Peyer's patch (tissue), 4 donors: ENCODE measurements at places on chromosomes 6 and 20. TPM values are rescaled to one million over a fixed set of nuclear protein-coding genes. Genes with fewer than 3 reads are reported as not detected.

Gene PTCHD4
- total RNA-seq: not detected

Gene TMC2
- not detected for total RNA-seq

DNA sequence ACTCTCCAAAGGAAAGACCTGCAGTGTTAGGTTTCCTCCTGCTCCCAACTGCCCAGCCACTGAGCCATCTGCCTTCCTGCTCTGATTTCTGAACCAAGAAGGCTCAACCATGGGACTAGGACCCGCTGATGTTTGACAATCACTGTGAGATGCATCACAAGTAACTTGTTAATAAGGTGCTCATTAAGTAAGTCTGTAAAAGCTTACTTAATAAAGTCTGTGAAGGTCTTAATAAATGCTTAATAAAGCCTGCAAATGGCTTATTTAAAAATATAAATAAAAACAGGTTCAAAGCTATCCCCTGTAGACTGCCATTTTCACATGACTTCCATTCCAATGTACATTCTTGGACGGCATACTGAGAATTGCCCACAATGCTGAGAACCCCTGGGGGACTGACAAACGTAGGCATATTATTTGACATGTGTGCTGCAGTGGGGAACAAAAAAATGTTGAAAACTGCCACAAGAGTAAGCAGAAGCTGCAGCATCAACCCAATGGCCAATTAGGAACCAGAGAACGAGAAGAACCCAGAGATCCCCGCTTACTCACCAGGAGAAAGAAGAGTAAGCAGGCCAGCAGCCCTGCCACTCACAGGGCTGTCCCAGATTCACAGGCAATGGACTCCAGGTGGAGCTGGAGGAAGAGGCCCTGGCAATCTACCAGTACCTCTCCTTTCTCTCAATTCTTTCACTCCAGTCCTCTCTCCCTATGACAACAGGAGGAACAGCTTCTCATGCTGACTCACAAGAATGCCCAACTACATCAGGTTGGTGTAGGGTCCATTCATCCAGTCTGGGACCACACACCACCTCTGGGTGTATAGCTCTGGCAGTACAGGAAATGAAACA is 19.5 kb downstream of the KIF13A start:
- H3K36me3 ChIP-seq: no peaks in the 10 kb centered on the region
- no peak overlapping the region for H3K27ac ChIP-seq
- H3K4me1 ChIP-seq: peaks cover 1% of the 10 kb centered on the region
- no peaks in the 10 kb centered on the region for H3K27me3 ChIP-seq

Gene SLC22A2
- not detected for total RNA-seq

DNA sequence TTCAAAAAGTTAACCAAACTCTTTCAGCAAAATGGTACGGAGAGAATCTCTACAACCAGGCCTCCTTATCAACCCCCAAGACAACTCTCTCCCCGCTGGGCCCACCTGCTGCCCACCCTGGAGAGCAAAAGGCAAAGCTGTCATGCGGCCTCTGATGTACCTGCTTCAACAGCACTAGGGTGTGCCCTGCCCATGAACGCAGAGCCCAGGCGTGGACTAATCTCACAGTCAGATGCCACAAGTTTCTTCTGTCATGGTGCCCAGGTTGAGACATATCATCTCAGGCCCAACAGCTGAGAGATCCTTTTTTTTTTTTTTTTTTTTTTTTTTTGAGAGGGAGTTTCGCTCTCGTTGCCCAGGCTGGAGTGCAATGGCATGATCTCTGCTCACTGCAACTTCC is 26.3 kb downstream of the SLC2A4RG start:
- H3K4me1 ChIP-seq: no peaks in the 10 kb centered on the region
- no peaks in the 10 kb centered on the region for H3K27me3 ChIP-seq
- no peak for DNase-seq
- peaks cover 4% of the 10 kb centered on the region for H3K36me3 ChIP-seq
- no peak overlapping the region for H3K4me3 ChIP-seq

DNA sequence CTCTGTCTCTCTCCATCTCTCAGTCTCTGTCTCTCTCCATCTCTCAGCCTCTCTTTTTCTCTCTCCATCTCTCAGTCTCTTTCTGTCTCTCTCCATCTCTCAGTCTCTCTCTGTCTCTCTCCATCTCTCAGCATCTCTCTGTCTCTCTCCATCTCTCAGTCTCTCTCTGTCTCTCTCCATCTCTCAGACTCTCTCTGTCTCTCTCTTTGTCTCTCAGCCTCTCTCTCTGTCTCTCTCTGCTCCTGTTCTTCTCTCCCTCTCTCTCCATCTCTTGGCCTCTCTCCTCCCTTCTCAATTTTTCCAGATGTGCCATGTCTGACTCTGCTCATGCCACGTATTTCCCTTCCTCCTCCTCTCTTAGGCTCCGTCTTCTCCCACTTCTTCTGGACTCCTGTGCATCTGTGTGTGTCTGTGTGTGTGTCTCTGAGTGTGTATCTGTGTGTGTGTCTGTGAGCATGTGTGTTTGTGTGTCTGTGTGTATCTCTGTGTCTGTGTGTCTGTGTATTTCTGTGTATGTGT is 72.7 kb downstream of the SRC start:
- no peaks in the 10 kb centered on the region for H3K27me3 ChIP-seq
- no peaks in the 10 kb centered on the region for H3K36me3 ChIP-seq
- H3K4me1 ChIP-seq: no peaks in the 10 kb centered on the region
- no peak for DNase-seq
- H3K4me3 ChIP-seq: no peak overlapping the region

DNA sequence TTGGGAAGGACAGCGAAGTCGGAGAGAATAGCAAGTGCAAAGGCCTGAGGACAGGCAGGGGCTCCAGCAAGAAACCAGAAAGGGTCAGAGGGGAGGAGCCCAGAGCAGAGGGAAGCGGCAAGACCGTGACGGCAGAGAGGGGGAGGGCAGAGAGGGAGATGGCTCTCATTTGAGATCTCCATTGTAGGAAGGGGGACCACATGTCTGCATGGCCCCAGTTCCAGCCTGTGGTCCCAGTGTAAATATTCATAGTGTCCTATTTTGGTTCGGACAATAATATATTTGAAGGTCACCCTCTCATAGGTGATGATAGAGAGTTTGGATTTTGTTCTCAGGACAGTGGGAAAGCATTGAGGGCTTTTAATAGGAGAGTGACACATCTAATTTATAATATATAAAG is 231.1 kb upstream of the RNF24 start:
- no peak overlapping the region for H3K27ac ChIP-seq
- H3K4me1 ChIP-seq: peaks cover 4% of the 10 kb centered on the region
- H3K27me3 ChIP-seq: no peaks in the 10 kb centered on the region
- no peak for DNase-seq

DNA sequence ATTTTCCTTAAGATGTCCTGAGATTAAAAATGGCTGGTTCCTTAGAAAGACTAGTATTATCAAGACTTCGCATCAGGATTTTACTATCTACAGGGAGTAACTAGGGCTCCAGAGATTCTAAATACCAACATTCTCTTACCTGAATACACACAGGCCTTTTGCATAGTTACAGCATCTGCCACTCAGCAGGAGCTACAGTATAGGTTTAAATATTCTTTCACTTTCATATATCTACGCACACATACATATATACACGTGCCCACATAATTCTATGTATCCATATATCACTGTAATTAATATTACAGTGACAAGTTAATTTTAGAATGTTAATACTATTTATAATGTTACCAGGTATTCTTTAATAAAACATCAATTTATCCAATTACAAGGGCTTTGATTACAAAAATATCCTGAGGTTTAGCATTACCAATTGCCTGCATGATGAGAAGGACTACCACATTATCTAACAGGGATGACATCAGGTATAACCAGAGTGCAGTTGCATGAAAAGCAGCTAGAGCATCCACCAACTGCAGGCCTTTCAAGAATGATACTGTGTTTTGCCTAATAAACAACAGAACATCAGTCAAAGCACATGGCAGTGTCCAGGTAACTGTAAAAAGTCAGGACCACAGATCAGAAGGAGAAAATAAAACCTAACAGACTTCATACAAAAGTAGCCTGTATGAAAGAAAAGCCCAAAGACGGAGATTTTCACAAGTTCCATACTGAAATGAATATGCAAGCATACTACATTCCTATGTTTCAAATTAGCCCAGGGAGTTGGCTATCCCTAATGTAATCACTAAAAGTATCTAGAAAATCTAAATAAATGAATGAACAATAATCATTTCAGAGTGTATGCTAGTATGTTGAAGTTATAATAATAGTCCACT is 268.7 kb downstream of the PTPRK start:
- DNase-seq: no peak
- H3K27me3 ChIP-seq: no peaks in the 10 kb centered on the region
- no peak overlapping the region for H3K27ac ChIP-seq
- H3K4me1 ChIP-seq: no peaks in the 10 kb centered on the region

GRCh38 chr6:71444222-71444621 is 155.6 kb downstream of the OGFRL1 start:
- no peaks in the 10 kb centered on the region for H3K36me3 ChIP-seq
- no peak for DNase-seq
- no peaks in the 10 kb centered on the region for H3K4me1 ChIP-seq
- H3K27ac ChIP-seq: no peak overlapping the region
- no peaks in the 10 kb centered on the region for H3K27me3 ChIP-seq
- no peak overlapping the region for H3K4me3 ChIP-seq

DNA sequence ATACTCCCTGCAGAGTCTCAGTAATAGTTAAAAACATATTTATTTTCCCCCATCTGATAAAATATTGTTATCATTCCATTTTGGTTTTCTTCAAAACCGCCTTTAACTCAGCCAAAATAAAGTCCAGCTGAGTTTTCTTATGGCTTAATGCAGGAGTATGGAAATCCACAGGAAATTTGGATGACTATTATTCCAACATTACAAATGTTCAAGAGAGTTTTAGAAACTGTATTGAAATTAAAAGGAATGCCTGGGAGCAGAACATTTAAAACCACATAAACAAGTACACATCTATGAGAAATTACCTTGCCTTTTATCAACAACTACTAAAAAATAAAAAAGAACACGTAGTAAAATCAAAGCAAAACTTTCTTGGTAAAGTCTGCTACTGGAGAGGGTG is 45.7 kb downstream of the NCOA7 start:
- no peak overlapping the region for H3K27ac ChIP-seq
- H3K4me1 ChIP-seq: peaks cover 5% of the 10 kb centered on the region
- no peak for DNase-seq
- no peak overlapping the region for H3K4me3 ChIP-seq
- H3K36me3 ChIP-seq: no peaks in the 10 kb centered on the region
- no peaks in the 10 kb centered on the region for H3K27me3 ChIP-seq

- no peak overlapping the region for H3K27ac ChIP-seq
- no peaks in the 10 kb centered on the region for H3K27me3 ChIP-seq
- H3K4me1 ChIP-seq: no peaks in the 10 kb centered on the region
- no peaks in the 10 kb centered on the region for H3K36me3 ChIP-seq
Measured at GRCh38 chr6:33095681-33096080, 19.9 kb downstream of the HLA-DPB1 start.

GRCh38 chr6:43669922-43670622 is 17.5 kb downstream of the MRPS18A start:
- DNase-seq: no peak
- peaks cover 5% of the 10 kb centered on the region for H3K4me1 ChIP-seq
- no peak overlapping the region for H3K4me3 ChIP-seq
- no peaks in the 10 kb centered on the region for H3K36me3 ChIP-seq
- H3K27me3 ChIP-seq: no peaks in the 10 kb centered on the region

DNA sequence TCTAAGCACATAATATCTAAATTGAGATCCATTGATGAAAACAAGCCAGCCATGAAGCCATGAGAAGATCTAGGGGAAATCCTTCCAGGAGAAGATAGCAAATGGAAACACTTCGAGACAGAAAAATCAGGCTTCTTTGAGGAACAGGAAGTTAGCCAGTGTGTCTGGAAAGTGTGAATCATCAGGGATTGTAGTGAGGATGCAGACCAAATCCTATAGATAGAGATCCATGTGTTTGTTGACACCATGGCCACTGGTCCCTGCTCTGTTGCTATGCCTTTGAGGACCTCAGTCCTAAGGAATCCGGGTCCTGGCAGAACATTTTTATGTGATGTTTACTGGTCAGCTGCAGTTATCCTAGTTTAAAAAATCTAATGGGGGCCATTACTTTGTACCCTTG is 6.6 kb upstream of the ELOVL2 start:
- H3K36me3 ChIP-seq: no peaks in the 10 kb centered on the region
- H3K4me3 ChIP-seq: no peak overlapping the region
- no peak for DNase-seq
- H3K4me1 ChIP-seq: no peaks in the 10 kb centered on the region
- no peaks in the 10 kb centered on the region for H3K27me3 ChIP-seq

Gene BMP6
- 1.7 TPM for total RNA-seq

- no peaks in the 10 kb centered on the region for H3K36me3 ChIP-seq
- no peak overlapping the region for H3K4me3 ChIP-seq
- no peak for DNase-seq
- no peak overlapping the region for H3K27ac ChIP-seq
- H3K27me3 ChIP-seq: no peaks in the 10 kb centered on the region
Measured at GRCh38 chr6:96624957-96625356, 62.0 kb downstream of the FHL5 start.

DNA sequence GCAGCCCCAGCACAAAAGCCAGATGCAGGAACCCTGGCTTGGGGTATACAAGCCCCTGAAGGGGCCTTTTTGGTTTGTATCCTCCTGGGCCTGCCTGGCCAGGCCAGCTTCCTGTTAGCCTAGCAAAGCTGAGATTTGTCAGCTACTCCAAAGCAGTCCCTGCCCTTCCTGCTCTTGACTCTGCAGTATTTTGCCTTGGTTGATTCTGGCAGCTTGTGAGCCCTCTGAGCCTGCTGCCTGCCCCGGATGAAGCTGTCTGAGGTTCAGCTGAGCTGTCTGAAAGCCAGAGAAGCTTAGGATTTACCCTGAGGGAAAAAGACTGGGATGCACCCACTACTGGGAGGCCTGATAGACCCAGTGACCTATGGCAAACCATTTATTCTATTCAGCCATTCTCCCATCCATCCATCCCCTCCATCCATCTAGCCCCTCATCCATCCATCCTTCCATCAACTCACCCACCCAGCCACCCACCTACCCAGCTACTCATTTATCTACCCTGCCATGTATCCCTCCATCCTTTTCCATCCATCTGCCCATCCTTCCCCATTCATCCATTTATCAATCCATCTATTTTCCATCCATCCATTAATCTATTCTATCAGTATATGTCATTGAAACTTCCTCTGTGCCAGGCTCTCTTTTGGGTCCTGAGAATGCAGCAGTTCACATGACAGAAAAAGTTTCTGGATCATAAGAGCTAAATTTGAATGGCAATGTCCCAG is 307.5 kb downstream of the DHX35 start:
- H3K27me3 ChIP-seq: no peaks in the 10 kb centered on the region
- H3K27ac ChIP-seq: no peak overlapping the region
- H3K36me3 ChIP-seq: no peaks in the 10 kb centered on the region
- no peak overlapping the region for H3K4me3 ChIP-seq
- no peaks in the 10 kb centered on the region for H3K4me1 ChIP-seq
